Activated CD4-positive, alpha-beta T cell treated with anti-CD3 and anti-CD28 coated beads, Interleukin-2, amount 50 U/mL, for 1 hour (primary cell): ENCODE measurements at places on chromosomes 13 and 19.

GRCh38 chr19:55443045-55443823 lies at the start of gene SHISA7:
SHISA7 (minus strand) TSS chr19:55443300; CDS start chr19:55442863, 437 bp downstream.
- DNase-seq = no peak

DNA sequence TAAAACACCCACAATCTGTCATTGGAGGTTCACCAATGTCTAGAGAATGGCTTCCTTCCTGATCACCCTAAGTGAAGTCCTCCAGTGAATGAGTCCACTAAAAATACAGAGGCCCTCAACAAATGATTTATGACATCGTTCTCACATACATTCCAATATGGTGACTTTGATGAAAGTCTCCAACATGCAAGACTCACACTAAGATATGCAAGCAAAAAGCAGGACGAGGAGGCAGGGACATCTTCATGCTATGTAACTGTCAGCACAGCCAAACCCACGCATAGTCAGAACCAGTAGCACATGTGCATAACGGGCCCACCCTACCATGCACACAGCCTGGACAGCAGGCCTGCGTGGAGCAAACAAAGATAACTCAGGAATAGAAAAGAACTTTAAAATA lies 16.6 kb upstream of the LSM14A start:
- no peak for DNase-seq

DNA sequence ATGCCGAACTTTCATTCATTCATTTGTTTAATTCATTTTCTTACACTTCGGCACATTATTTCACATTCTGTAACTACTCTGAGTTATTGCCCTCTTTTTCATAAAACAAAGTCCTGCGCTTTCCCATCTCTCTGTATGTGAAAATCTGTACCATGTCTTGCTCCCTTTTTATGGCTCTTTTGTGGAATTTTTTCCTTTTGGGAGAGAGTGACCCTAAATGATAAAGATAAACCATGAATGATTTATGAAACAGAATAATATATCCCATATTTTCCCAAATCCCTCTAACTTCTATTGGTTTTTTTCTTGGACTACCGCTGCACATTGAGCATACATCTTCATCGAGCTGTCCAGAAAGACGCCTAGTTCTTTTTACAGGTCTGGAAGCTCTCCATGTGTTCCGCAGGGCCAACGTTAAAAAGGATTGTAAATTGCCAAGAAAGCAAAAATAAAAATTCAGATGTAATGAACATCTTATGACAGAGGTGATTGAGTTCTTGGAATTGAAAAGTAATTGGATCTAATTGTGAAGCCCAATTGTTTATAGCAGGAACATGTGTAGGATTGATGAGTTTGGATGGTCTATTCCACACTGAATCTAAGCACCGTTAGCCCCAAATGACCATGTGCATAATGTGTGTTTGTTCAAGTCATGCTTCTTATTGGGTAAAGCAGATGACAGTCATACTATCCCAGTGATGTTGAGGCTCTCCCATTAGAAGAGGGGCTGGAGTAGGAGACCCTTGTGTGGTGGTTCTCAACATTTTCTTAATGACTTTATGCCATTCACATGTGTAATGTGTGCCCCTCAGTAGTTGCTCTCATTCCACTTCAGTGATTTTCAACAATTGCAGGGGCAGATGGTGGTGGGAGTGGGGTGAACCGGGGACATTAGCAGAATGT lies 378.9 kb downstream of the DLEU7 start:
- DNase-seq = no peak

DNA sequence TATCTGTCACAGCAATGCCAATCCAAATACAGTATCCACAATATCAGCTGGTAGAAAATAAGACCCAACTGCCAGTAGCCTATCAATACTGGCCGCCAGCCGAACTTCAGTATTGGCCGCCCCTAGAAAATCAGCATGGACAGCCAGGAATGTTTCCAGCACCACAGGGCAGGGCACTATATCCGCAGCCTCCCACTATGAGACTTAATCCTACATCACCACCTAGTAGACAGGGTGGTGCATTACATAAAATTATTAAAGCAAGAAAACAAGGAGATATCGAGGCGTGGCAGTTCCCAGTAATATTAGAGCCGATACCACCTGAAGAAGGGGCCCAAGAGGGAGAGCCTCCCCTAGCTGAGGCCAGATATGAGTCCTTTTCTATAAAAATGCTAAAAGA lies 111.3 kb downstream of the ZNF486 start:
- DNase-seq = no peak

DNA sequence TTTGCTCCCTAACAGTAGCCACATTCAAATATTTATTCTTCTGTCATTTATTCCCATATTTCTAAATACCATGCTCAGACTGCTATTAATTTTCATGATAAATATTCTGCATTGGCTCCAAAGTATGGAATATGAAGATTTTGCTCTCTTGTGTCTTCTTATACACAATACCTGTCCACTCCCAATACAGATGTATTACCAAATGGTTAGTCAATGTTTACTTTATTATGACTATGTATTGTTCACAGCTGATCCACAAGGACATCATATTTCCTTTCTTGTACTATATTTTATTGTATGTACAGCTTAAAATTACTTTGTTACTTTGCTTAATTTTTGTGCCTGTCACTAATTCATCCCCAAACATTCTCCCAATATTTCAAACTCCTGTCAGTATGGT lies 322.3 kb downstream of the OXGR1 start:
- no peak for DNase-seq

DNA sequence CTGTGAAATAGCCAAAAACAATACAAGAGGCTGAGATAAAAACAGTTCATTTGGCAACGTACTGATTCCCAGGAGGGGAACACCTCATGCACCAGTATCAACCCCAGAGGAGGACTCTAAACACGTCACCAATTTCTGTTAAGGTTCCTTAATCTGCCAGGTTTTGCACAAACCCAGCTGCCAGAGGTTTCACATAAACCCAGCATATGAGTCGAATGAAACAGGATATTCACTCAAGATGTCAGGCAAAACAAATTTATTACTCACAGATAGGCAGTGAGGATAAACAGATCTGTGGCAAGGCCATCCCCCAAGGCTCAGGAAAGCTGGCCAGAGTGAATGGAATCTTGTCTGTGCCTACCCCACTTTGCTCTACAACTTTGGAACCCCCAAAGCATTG lies 210.9 kb downstream of the GPC5 start:
- DNase-seq = no peak

DNA sequence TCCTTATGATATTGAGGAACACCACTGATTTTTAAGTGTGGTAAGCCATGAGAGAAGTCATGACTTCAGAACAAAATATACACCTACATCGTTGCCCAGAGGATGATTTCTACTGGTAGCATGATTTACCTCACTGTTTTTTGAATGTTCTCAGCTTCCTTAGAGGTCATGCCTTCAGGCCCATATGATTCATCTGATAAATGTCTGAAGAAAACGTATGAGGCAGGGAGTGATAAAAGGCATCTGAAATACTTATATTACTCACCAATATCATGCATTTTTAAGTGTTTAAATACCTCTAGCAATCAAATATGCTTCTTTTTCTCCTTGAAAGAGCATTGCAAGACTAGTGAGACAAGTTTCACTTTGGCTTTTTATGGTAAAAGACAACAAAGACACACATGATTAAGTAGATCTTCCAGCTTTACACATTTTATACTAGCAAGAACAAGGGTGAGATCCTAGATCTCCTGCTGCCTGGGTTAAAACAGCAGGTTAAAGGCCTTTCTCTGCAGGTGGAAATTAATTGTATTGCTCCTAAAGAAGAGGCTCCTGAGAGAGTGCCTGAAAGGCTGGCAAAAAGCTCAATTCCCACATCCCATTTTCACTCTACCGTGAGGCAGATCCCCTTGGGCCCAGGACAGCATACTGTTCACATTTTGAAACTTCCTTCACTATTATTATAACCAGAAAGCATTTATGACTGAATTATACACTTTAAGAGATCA lies 432.4 kb downstream of the SLITRK1 start:
- no peak for DNase-seq

DNA sequence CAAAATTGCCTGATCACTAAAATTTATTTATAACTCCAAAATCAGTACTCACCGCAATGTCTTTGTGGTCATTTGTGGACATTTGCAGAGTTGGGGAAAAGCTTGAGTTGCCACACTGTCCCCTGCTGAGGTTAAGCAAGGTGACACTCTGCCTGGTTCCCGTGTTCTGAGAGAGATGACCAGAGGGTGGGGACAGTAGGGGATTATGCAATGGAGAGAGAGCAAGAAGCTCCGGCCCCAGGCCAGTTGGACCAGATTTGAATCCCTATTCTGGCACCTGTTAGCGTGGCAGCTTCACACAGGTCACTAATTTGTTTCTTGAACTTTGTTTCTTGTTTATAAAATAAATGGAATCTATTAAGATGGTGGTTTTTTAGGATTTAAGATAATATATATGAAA lies 17.8 kb downstream of the ERCC5 start:
- DNase-seq = no peak

- no peak for DNase-seq
These were observed 63.4 kb downstream of the EFNB2 start for GRCh38 chr13:106471957-106472543.

- no peak for DNase-seq
These were observed 462.5 kb downstream of the DIAPH3 start for GRCh38 chr13:59701261-59701660.

GRCh38 chr13:29319451-29319850 lies 276.0 kb downstream of the SLC7A1 start:
- no peak for DNase-seq
